Right ventricle myocardium superior (tissue), 1 donor: ENCODE measurements at places on chromosomes 13 and 19. TPM values are rescaled to one million over a fixed set of nuclear protein-coding genes. Genes with fewer than 3 reads are reported as not detected.

GRCh38 chr19:30284209-30284608 lies 88.0 kb upstream of the ZNF536 start:
- no peak for DNase-seq

DNA sequence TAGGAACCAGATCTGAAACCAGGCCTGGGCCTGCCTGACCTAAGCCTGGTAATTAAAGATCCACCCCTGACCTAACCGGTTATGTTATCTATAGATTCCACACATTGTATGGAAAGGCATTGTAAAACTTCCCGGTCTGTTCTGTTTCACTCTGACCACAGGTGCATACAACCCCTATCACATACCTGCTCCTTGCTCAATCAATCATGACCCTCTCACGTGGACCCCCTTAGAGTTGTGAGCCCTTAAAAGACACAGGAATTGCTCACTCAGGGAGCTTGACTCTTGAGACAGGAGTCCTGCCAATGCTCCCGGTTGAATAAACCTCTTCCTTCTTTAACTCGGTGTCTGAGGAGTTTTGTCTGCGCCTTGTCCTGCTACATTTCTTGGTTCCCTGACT lies 27.3 kb upstream of the ZNF562 start:
- DNase-seq = no peak

DNA sequence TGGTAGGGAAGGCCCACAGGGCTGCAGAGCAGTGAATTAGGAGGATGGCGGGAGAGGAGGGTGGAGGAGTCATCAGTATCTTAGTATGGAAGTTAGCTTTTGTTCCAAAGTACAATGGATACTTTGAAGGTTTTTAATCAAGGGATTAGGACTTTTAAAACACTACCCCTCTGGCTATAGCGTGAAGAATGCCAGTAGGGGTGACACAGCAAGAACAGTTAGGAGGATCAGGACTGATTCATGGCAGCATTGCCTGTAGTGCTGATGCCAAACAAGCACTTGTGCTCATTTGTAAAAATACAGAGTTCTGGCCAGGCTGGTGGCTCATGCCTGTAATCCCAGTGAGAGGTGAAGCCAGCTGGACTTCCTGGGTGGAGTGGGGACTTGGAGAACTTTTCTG lies 46.2 kb downstream of the SKA3 start:
- no peak for DNase-seq

GRCh38 chr19:38971672-38972071 lies 3.9 kb downstream of the FBXO17 start:
- DNase-seq = no peak

DNA sequence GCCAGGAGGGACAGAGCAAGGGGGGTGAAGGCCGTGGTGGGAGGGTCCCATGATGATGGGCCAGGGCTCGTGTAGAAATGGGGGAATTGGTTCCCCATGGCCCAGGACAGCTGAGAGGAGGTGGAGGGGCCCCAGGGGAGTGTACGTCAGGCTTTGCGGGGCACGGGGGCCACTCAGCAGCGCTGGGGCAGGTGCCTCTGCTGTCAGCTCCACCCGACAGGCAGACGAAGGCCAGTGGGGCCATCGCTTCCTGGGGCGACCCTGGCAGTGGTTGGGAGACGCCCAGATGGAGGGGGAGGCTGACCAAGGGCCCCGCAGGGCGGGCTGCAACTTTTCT lies 1.9 kb upstream of the TEKTIP1 start:
- DNase-seq = no peak

GRCh38 chr19:17075864-17076542 lies 426 bp downstream of the MYO9B start:
- DNase-seq = peak; percentile 61

DNA sequence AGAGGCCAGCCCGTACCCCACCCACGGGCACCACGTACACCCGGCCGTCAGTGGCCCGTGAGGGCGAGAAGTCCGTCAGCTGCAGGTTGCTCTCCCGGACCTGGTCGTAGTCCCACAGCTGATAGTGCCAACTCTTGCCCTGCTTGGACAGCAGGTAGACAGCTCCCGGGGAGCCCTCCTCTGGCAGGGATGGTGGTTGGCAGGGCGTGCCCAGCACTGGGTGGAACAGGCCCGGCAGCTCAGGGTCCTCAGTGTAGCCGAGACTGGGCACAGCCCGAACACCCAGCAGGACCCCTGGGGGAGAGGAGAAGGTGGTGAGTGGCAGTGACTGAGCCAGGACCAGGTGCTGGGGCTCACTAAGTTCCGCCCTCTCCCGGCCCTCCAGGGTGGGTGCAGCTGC lies 7.8 kb downstream of the ACTMAP start:
- DNase-seq = peak; percentile 42

- no peak for DNase-seq
Measured at GRCh38 chr19:35363001-35363590, 4.8 kb downstream of the FFAR3 start.

- no peak for DNase-seq
Measured at GRCh38 chr13:35841060-35841521, 290.1 kb downstream of the DCLK1 start.

DNA sequence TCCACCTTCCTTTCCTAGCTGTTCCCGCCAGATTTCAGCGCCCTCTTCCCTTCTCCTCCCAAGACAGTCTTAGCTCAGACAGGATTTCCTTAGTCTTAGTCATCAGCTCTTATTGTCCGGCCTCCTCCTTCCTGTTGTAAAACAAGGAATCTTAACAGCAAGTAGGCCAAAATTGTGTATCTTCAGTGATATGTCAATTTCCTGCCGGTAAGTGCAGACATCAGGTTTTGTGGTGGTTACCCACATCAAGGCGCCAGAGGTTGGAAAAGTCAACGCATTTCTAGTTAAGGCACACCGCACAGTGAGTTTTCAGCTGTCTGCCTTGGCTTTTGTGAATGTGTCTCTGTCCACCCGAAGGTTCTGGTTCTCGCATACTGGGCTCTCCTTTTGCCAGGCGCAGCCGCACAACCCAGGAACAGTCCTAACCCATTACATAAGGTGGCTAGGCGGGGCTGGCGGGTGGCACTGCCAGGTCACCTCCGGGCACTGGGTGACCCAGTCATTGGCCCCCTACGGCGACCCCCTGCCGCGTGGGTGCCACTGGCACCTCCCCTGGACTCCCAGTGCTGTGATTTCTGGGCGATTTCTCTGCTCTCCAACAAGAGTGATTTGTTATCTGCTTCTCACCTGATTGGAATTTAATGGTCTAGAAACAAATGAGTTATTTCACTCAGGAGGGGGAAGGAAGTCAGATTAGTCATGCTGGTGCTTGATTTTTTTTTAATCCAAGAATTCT lies 12.9 kb downstream of the COL4A2 start:
- DNase-seq = no peak

- no peak for DNase-seq
Measured at GRCh38 chr13:67147342-67148133, 82.6 kb downstream of the PCDH9 start.

GRCh38 chr13:76692346-76692745 lies 193.9 kb downstream of the KCTD12 start:
- no peak for DNase-seq

GRCh38 chr19:7832781-7833180 lies 2.8 kb downstream of the EVI5L start:
- no peak for DNase-seq

- no peak for DNase-seq
Measured at GRCh38 chr13:76638181-76638580, 248.0 kb downstream of the KCTD12 start.

OLFM4 gene
- total RNA-seq = 0.40 TPM

C13orf46 gene
- 0.32 TPM for total RNA-seq

CCDC194 gene
- not detected for total RNA-seq

MEGF8 gene
- 34.3 TPM for total RNA-seq

ADGRE3 gene
- total RNA-seq = not detected

FCHO1 gene
- 0.75 TPM for total RNA-seq

ZNF560 gene
- not detected for total RNA-seq

DIAPH3 gene
- 0.32 TPM for total RNA-seq

PRX gene
- 3.8 TPM for total RNA-seq

KLK5 gene
- total RNA-seq = not detected

ZNF83 gene
- 15.6 TPM for total RNA-seq
